ENCODE measurements at places on chromosomes 2 and 18.
A peak's percentile ranks its signal among the peaks of the same experiment; 100 is the strongest.

DNA sequence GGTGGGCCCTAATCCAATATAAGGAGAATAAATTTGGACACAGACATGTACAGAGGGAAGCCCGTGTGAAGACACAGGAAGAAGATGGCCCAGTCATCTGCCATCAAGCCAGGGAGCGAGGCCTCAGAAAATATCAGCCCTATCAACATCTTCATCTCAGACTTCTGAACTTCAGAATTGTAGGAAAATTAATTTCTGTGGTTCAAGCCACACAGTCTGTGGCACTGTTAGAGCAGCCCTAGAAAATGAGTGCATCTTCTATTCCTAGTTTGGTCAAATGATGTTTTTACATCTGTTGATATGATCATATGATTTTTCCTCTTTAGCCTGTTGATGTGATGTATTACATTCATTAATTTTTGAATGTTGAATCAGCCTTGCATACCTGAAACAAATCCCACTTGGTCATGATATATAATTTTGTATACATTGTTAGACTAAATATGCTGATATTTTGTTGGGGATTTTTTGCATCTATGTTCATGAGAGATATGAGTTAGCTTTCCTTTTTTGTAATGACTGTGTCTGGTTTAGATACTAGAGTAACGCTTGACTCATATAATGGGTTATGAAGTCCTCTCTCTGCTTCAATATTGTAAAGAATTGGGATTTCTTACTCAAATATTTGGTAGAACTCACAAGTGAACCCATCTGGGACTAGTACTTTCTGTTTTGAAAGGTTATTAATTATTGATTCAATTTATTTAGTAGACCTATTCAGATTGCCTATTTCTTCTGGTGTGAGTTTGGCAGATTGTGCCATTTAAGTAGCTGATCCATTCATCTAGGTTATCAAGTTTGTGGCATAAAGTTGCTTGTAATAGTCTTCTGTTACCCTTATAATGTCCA is 451.4 kb downstream of the EIPR1 start:
- DNase-seq, result no peak

- DNase-seq, result no peak
Observed at GRCh38 chr18:69658103-69658502, 257.4 kb downstream of the DOK6 start.

- no peak for DNase-seq
Observed at GRCh38 chr2:160271171-160272086, 71.4 kb upstream of the ITGB6 start.

DNA sequence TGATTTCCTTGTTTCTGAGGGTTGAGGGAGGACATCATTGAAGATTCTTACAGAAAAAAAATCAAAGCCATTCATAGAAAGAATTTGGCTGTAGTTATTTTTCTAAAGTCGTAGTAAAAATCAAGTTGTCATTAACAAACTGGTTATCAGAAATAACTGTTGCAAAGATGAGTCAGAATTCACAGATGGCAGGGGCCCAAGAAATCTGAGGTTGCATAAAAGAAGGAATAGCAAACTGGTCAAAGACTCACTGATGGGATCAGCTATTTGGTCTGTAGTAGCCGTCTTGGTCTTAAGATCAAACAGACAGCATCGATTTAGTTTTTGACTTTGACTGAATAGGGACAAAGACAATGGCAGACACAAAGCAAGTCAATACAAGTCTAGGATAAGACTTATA is 334.3 kb downstream of the FIGN start:
- no peak for DNase-seq

DNA sequence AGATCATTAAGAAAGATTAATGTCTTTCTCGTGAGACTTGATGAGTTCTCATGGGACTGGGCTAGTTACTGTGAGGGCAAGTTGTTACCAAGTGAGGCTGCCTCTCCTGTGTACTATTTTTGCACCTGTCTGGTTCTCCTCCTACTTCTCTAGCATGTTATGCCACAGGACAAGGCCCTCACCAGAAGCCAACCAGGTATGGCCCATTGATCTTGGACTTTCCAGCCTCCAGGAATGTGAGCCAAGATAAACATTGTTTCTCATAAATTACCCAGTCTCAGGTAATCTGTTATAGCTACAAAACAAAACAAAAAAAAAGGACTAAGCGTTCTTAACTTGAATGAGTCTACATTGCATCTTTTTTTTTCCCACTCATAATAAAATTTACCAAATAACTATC is 184.1 kb downstream of the CDH7 start:
- DNase-seq, result no peak

DNA sequence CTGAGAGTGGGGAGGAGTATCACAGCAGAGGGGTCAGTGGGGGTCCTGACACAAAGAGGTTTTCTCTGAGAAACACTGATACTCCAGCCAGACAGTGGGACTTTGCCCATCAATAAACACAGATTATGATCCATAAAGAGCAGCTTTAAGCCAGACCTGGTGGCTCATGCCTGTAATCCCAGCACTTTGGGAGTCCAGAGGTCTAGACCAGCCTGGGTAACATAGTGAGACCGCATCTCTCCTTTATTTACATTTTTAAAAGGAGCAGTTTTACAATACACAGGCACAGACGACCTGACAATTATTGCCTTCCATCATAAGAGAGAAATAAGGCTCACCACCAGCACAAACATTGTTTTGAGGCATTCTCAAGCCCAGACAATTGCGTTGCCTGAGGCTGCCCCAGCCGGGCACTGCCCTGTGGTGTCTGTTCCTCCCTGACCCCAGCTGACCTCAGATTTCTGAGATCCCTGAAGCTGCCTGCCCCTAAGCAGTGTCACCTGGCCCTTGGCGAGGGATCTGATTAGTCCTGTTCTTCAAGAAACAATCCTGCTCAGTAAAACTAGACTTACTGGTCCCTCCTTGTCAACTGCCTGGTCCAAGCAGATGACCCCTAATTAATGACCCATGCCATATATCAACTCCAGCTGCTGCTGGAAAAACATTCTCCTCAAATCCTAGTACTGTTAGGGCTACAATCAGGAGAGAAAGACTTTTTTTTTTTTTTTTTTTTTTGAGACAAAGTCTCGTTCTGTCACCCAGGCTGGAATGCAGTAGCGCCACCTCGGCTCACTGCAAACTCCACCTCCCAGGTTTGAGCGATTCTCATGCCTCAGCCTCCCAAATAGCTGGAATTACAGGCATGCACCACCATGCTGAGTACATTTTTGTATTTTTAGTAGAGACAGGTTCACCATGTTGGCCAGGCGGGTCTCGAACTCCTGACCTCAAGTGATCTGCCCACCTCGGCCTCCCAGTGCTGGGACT is 59.4 kb upstream of the SOS1 start:
- DNase-seq, result peak; percentile 34

GRCh38 chr2:1339388-1340140 is 73.7 kb upstream of the TPO start:
- DNase-seq, result no peak

GRCh38 chr18:51943281-51943680 is 396.7 kb upstream of the DCC start:
- no peak for DNase-seq

DNA sequence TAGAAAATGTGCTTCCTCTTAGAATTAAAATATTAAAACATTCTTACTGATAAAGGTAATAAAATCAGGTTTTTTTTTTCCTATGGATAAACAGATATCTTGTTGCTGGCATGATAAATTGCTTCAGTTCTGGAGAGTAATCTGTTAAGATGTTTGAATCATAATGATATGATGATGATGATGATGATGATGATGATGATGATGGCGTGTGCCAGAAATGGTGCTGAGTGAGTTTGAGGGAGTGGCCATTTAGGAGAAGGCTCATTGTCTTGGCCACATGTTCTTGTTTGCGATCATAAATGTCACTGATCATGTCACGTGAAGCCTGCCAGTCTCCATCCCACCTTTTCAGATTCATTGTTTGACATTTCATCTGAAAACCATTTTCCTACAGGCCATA is 35.0 kb downstream of the ADAM23 start:
- no peak for DNase-seq

DNA sequence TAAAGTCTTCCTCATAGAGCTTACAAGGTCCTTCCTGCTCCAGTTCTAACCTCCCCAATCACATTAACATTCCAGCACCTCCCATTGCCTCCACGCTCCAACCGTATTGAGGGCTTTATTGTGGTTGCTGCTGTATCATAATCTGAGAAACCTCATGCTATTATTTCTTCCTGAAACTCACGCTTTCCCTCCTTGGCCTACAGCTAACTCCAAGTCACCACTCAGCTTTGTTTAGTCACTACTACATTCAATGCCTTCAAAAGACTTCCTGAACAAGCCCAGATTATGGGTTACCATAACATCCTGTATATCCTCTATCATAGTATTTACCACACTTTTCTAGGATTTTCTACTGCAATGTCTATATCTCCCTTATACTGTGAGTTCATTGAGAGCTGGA is 230.4 kb downstream of the IKZF2 start:
- no peak for DNase-seq

DNA sequence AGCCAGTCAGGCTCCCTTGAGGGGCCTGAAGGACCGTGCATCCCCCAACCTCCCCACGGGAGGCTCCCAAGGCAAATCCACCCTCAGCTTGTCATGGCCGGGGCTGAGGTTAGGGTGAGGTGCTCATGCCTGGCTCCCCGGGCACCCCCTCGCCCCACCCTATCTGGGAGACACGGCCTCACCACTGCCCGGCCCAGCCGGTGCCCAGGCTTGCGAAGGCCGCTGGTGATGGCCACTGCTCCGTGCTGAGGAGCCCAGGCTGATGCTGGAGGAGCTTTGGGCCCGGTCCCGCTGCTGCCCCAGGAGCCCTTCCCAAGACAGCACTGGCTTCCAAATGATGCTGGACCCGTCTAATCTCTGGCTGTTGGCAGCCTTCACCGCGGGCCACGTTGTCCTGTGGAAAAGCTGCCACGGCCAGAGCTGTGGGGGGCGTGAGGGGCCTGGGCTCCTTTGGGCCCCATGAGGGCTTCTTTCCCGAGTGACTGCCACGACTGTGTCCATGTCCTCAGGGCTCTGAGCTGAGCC is 135.7 kb upstream of the CTDP1 start:
- no peak for DNase-seq

DNA sequence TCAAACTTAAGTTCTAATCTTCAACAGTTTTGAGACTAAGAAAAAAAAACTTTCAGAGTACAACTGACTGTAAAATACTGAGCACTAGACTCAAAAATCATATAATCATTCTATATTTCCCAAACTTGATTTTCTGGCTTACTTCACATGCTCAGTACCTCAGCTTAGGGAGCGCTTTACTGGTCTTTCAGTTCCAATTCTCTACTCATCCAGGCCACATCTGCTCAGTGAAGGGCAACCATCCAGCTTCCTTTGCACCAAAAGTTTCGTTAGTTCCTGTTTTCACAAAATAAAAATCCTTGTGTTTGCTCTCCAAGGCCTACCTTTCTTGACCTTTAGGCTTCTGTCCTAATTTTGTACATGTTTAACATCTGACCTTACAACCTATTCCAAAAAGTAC is 287.6 kb upstream of the LRRTM1 start:
- no peak for DNase-seq

GRCh38 chr2:75337619-75338018 is 138.3 kb upstream of the TACR1 start:
- no peak for DNase-seq

DNA sequence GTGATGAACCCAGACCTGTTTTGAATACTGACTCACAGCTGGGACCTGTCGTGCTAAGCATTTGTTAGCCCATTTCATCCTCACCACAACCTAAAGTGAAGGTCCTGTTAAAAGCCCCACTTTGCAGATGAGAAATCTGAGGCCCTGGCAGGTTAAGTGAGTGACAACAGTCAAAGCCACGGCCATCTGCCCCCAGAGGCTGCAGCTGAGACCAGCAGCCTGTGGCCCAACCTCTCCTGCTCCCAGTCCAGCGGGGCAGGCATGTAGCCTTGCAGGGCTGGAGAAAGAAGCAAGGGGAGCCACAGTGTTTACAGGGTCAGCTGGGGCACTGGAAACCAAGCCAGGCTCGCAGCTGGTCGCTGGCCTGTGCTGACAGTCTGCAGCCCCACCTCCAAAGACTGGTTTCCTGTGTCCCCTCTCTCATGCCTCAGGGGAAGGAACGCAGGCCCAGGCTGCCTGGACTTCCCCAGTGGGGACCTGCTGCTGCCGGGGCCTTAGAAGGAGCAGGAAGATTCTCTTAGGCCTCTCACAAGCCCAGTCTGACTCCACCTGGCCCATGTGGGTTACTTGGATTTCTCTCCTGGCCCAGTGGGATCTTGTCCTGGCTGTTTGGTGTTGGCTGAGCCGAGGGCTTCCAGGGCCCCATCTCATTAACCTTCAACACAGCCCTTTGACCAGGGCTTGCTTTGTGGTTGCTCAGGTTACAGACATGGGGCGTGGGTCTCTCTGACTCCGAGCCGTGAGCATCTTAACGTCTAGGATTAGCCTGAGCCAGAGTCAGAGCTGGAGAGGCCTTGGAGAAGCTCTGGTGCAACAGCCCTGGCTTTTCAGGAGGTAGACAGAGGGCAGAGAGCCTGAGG is 1.7 kb downstream of the INPP5D start:
- DNase-seq, result no peak

- DNase-seq, result no peak
Observed at GRCh38 chr2:79906139-79906890, 393.5 kb downstream of the CTNNA2 start.

DNA sequence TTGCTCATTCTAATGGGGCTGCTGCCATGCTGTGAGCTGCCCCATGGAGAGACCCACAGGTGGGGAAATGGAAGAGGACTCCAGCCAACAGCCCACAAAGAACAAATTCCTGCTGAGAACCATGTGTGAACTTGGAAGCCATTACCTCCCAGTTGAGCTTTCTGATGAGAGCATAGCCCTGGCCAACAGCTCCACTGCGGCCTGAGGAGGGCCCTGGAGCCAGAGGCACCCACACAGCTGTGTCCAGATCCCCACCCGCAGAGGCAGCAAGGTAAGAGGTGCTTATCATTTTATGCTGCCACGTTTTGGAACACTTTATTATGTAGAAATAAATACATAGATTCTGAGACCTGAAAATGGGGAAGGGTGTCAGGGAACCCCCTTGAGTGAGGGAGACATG is 44.2 kb upstream of the OTOS start:
- DNase-seq, result no peak

DNA sequence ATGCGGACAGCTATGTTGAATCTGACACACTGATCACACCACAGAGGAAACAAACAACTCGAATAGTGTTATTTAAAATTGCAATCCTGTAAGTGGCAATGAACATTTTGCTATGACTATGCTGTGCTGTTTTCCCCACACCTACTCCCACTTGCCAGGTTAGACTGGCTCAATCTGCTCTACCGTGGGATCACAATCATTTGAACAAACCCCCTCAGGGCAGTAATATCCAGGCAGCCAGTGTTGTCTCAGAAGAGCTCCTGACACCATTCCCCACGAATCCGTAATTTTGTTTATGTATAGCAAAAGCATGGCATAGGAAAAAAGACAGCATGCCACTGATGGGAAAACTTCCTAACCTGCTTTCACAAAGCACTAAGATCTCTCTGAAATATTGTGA is 284.3 kb downstream of the ERBB4 start:
- no peak for DNase-seq

DNA sequence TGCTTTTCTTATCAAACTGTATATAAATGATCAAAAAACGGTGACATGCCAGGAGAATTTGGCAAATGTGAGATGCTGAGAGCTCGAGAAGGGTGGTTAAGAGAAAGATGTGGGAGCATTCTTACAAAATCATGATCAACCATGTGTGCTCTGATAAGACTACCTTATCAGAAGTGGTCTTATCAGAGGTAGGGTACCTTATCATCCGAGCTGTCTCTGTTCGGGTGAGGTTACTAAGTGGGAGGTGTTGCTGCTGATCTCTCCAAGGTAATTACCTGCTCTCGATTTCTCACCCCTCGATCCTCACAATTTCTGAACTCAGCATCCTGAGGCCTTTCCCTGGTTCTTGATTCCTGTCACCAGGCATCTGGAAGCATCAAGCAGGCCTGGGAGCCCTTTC is 813.0 kb upstream of the ID2 start:
- no peak for DNase-seq

Measured in right renal cortex interstitium (tissue), 3 donors.